Natural killer cell treated with Interleukin-12 subunit alpha and Interleukin-12 subunit beta and Interleukin-15 and Interleukin-18, amount 100 ng/mL, for 72 hours (primary cell): ENCODE measurements at places on chromosomes 7 and 10. TPM values are rescaled to one million over a fixed set of nuclear protein-coding genes. Genes with fewer than 3 reads are reported as not detected.

Gene TFEC
- not detected for total RNA-seq

Gene RFC2
- total RNA-seq, result 87.5 TPM

Gene AOAH
- total RNA-seq, result 108 TPM

Gene SPAG6
- total RNA-seq, result 0.29 TPM

Gene CALHM3
- not detected for total RNA-seq

Gene SLC39A12
- total RNA-seq, result not detected

Gene DLX5
- not detected for total RNA-seq

Gene RSPH10B2
- 0.45 TPM for total RNA-seq

Gene HOXA9
- not detected for total RNA-seq

Gene TMEM196
- not detected for total RNA-seq

Gene SLC25A13
- 15.9 TPM for total RNA-seq

Gene DIP2C
- 0.57 TPM for total RNA-seq

Gene SAP25
- 25.2 TPM for total RNA-seq

Gene LRRC4
- total RNA-seq, result not detected

Gene SPDYE9
- not detected for total RNA-seq

GRCh38 chr7:46207931-46208634, 287.0 kb upstream of the IGFBP3 start:
- no peak for DNase-seq

- no peak for DNase-seq
Observed at GRCh38 chr10:77349226-77349625, 288.4 kb downstream of the KCNMA1 start.

DNA sequence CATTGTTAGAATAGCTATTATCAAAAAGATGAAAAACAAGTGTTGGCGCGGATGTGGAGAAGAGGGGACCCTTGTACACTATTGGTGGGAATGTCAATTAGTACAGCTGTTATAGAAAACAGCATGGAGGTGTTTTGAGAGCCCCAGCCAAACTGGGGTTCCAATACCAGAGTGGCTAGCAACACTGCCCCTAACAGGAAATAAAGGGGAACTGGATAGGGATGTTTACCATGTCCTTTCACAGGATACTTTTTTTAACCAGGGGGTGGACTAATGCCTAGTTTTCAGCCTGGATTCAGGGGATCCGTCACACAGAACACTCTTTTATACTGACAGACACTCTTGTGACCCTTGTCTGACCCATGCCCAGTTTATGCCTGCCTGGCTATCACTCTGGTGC, 6.9 kb upstream of the GSTK1 start:
- no peak for DNase-seq

DNA sequence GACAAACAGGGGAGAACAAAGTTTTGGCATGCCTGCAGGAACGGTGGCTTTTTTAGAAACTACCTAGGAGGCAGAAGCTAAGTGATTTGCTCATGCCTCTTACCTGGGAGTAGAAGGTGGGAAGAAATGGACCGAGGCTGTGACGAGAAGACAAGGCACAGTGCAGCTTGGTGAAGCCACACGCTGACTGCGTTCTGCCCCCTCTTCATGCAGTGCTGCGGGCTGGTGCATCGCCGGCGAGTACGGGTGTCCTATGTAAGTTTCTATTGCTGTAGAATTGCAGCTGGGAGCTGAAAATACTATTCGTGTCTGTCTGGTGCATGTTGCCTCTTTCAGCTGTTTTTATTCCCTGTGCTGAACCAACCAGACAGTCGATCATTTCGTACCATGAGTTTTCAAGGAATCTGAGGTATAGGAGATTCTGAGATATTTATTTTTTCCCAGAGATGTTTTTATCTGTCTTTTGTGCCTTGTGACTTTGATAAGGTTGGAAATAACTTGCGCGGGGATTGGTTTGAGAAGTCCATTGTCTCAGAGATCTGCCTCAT, 120.9 kb downstream of the CACNB2 start:
- no peak for DNase-seq

GRCh38 chr7:158446706-158447105, 140.9 kb downstream of the PTPRN2 start:
- DNase-seq, result no peak

- no peak for DNase-seq
Observed at GRCh38 chr7:95011146-95011928, 103.9 kb downstream of the PPP1R9A start.

GRCh38 chr7:31788883-31789680, 102.1 kb downstream of the PPP1R17 start:
- no peak for DNase-seq

DNA sequence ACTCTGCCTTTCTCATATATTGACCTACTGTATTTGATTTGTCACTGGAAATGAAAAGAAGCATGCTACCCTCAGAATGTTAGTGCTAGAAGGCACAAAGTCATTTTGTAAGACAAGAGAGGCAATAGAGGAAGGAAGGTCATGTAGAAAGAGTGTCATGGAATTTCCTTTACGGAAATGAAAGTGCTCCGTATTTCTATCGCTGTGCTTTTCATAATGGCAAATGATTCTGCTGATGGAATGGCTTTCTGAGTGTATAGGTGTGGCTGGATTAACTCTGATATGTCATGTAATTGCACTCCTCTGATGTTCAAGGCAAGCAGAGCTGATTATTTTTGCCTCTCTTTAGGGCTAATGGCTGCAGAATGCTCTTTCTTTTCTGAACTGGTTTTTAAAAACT, 15.5 kb upstream of the STEAP4 start:
- DNase-seq, result no peak

DNA sequence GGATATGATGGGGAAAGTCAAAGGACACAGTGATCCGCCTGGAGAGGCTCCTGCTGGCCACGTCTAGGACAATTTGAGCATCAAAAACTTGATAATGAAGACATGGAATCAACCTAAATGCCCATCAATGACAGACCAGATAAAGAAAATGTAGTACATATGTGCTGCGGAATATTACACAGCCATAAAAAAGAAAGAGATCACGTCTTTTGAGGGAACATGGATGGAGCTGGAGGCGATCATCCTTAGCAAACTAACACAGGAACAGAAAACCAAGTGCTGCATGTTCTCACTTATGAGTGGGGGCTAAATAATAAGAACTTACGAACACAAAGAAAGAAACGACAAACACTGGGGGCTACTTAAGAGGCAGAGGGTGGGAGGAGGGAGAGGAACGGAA, 124.9 kb downstream of the PRKAG2 start:
- no peak for DNase-seq

DNA sequence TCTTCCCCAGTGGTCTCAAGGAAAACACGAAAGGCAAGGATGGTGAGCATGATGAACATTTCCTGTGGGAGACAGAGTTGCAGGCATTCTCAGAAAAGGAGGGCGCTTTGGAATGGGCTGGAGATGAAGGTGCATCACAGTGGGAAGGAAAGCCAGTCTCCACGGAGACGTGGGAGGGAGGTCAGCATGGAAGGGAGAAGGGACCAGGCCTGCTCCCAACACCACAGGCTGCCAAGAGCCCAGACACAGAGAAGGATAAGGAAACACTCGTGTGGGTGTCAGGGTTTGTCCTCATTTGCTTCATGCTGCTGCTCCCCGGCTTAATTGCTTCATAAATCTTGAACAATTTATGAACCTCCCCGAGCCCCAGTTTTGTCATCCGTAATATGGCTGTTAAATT, 231.5 kb upstream of the ZNF32 start:
- DNase-seq, result no peak

DNA sequence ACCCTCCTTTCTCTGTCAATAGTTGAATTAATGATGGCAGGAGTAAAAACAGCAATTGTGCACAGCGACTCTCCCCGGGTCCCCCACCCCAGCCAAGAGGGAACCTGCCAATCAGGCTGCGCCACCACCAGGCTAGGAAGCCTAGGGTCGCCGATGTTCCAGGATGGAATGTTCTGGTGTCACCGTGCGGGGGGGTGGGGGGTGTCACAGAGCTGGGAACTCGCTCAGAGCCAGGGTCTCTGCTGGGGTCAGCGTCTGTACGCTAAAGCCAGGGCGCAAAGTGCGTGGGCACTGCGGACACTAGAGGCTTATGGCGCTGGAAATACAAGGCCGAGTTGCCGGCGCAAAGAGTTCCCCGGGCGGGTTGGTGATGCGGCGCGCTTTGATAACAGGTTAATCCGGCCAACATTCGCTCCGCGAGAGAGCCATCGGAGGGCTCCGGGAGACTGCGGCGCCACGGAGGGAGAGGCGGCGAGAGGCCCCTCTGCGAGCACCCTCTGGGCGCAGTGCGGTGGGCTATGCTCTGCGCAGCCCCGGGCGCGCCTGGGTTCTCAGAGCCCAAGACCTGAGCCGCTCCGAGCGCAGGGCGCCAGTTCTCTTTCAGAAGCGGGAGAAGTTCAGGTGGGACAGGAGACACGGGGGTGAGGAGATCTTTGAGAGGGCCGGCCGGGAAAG, 192.3 kb downstream of the EMX2 start:
- no peak for DNase-seq

- no peak for DNase-seq
Observed at GRCh38 chr7:47639495-47640110, 57.7 kb upstream of the TNS3 start.

- no peak for DNase-seq
Observed at GRCh38 chr10:5343561-5343960, 21.2 kb upstream of the UCN3 start.

GRCh38 chr7:152511736-152512135, 75.9 kb upstream of the KMT2C start:
- no peak for DNase-seq

GRCh38 chr7:39102234-39102633, 124.5 kb downstream of the POU6F2 start:
- DNase-seq, result no peak

DNA sequence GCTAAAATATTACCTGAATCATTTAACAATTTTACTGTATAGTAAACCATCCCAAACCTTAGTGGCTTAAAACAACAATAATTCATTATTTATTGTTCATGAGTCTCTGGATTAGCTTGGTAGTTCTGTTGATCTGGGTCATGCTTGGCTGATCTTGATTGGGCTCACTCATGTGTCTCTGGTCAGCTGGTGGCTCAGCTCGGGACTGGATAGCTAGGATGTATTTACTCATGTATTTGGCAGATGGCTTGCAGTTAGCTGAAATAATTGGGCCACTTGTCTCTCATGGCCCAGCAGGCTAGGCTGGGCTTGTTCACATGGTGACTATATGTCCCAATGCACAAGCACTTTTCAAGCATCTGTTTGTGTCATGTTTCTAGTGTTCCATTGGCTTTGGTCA, 262.8 kb downstream of the BBS9 start:
- DNase-seq, result no peak

DNA sequence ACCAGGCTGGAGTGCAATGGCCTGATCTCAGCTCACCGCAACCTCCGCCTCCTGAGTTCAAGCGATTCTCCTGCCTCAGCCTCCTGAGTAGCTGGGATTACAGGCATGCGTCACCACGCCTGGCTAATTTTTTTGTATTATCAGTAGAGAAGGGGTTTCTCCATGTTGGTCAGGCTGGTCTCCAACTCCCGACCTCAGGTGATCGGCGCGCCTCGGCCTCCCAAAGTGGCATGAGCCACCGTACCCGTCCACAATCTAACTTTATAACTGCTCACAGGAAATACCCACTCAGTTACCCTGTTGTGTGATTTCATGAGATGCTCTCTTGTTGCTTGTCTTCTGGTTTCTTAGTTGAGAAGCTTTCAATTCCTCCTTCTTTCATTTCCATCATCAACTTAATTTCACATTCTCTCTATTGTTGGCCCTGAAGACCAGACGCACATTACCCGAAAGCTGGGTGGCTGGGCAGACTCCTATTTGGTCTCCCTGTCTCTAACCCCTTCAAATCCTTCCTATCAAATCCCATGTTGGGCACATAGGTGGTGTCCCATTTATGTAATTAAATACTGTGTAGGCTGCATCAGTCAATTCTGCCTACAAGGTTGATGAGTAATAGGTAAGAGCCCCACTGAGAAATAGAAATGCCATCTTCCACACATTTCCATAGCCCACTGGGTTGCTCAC, 1.1 kb upstream of the GSTO2 start:
- DNase-seq, result no peak

GRCh38 chr7:29254591-29254990, 60.0 kb downstream of the CHN2 start:
- no peak for DNase-seq

- no peak for DNase-seq
Observed at GRCh38 chr10:86082556-86082955, 284.0 kb downstream of the GRID1 start.

- no peak for DNase-seq
Observed at GRCh38 chr10:46297406-46298204, 10.8 kb downstream of the ANTXRL start.

GRCh38 chr7:27116962-27117886, 13.3 kb downstream of the HOXA4 start:
- no peak for DNase-seq

DNA sequence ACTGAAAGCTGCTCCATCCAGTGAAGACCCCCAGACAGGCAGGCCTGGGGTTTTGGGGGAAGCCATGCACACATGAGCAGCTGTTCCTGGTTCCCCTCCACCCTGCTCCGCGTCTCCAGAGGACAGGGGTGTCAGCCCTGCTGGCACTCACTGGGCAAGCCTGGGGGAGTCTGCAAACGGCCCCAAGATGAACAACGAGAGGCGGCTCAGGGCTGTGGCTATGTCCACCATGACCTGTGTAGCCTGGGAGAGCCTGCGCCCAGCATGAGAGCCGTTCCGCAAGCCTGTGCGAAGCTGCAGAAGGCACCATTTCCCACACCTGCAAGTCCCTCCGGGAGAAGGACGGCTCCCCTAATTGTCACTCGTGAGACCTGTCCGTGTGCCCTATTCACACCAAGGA, 59.5 kb downstream of the DPYSL4 start:
- DNase-seq, result no peak

DNA sequence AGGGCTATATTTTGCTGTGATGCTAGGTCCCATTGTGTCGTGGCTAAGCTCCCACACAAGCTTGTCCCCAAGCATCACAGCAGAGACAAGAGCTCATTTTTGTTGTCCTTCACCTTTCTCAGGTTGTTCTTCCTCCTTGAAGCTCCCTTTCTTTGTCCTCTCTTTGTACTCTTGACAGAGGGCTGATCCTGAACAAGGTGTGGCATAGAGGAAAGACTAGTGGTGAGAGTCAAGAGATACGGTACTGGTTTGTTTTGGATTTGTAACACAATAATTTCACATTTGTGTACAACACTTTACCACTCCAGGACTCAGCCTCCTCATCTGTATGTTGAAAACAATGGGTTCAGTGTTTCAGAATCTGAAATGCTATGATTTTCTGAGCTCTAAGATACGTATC, 41.0 kb downstream of the MAGI2 start:
- DNase-seq, result no peak

DNA sequence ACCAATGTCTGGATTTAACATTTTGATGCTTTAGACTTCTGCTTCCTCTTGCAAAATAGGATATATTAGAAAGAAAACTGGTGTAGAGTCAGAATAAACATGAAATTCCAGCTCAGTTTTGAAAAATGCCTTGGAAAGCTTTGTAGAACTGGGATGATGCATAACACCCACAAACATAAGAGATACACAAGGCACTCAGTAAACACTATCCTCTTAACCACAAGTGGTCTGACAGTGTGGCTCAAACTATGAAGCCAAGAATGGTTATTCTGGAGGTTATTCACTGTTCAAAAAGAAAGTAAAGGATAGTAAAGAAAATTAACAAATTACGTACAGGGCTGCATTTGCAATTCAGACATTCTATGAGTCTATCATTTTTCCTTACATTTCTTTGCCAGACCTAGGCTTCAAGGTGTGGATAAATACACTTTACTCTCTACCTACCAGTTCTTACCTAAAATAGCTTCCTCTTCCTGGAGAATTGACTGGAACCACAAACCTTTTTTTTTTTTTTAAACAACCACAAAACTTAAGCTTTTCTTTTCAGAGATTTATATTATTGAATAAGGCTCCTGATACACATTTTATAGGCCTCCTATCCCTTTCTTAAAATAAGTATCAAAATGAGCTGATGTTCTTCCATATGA, 9.0 kb upstream of the RSBN1L start:
- DNase-seq, result no peak

- DNase-seq, result no peak
Observed at GRCh38 chr7:18503126-18503866, 7.7 kb downstream of the HDAC9 start.

- no peak for DNase-seq
Observed at GRCh38 chr7:43135129-43135528, 22.7 kb downstream of the HECW1 start.
